Glutamatergic neuron (in vitro differentiated cells): ENCODE measurements at places on chromosomes 13 and 19. TPM values are rescaled to one million over a fixed set of nuclear protein-coding genes. Genes with fewer than 3 reads are reported as not detected.

IZUMO2 gene
- total RNA-seq = not detected

MISP gene
- 1.1 TPM for total RNA-seq

ATP4A gene
- 0.32 TPM for total RNA-seq

SARS2 gene
- 49.2 TPM for total RNA-seq

PCDH20 gene
- total RNA-seq = 0.64 TPM

KCTD4 gene
- not detected for total RNA-seq

CD209 gene
- total RNA-seq = not detected

OR10H4 gene
- total RNA-seq = not detected

KLK10 gene
- not detected for total RNA-seq

PRR36 gene
- 37.4 TPM for total RNA-seq

CBLC gene
- not detected for total RNA-seq

KLK12 gene
- total RNA-seq = 0.66 TPM

ETFB gene
- total RNA-seq = 77.7 TPM

LRRC63 gene
- total RNA-seq = not detected

SCN1B gene
- total RNA-seq = 12.0 TPM

ZNF627 gene
- 48.2 TPM for total RNA-seq

THSD1 gene
- 0.27 TPM for total RNA-seq

CD79A gene
- total RNA-seq = not detected

TTC9B gene
- 19.5 TPM for total RNA-seq

SPHK2 gene
- 146 TPM for total RNA-seq

GRK1 gene
- 1.2 TPM for total RNA-seq

NALCN gene
- 0.81 TPM for total RNA-seq

ZNF737 gene
- total RNA-seq = 63.8 TPM

SYCN gene
- total RNA-seq = not detected

TBC1D4 gene
- total RNA-seq = 4.8 TPM

FFAR3 gene
- not detected for total RNA-seq

C5AR1 gene
- 1.4 TPM for total RNA-seq

KCNC3 gene
- 10.6 TPM for total RNA-seq

SOX1 gene
- total RNA-seq = 0.76 TPM

DPY19L3 gene
- total RNA-seq = 51.1 TPM

ZNF780A gene
- total RNA-seq = 20.0 TPM

ADGRE2 gene
- 0.66 TPM for total RNA-seq

ZSCAN22 gene
- total RNA-seq = 4.9 TPM

ZNF428 gene
- 139 TPM for total RNA-seq

STOML3 gene
- not detected for total RNA-seq

THAP8 gene
- 10.1 TPM for total RNA-seq

PLK5 gene
- 0.69 TPM for total RNA-seq

ZNF304 gene
- 15.8 TPM for total RNA-seq

BCL3 gene
- total RNA-seq = 2.4 TPM

C5AR2 gene
- total RNA-seq = not detected

WDR87 gene
- not detected for total RNA-seq

CEACAM21 gene
- not detected for total RNA-seq
